D721Med (cell line): ENCODE measurements at places on chromosomes 11 and 22.

GRCh38 chr11:134385171-134385570, 26.9 kb downstream of the B3GAT1 start:
- no peak for DNase-seq

- no peak for DNase-seq
These were observed 322.8 kb downstream of the GUCY1A2 start for GRCh38 chr11:106695506-106695905.

DNA sequence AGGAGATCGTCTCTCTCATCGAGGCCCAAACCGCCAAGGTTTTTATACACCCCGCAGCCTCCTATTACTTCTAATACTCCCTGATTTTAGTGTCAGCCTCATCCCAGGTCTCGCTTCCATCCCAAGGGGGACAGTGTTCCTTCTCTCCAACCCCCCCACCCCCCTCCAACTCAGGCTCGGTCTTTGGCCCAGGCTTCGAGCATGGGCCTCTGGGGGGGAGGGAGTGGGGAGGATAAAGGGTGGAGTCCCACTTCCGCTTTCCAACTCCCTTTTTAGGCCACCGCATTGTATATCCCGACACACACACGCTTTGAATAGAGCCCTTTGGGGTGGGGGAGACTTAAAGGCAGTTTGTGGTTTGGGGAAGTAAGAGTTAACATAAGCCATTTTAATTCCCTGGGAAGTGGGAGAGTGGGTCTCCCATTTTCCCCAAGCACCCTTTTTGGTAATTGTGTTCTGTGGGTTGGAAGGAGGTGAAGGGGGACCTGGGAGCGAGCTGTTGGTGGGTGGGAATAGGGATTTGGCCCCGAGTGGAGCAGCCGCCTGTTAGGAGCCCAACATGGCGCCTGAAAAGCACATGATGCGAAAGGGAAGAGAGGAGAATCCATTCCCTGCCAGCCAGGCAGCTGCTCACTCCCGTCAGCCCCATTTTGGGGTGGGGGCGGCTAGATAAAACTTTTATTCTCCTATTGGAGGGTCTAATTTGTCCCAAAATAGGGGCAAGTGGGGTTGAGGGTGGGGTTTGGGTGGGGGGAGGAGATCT, 844 bp downstream of the PCF11 start:
- DNase-seq = no peak

DNA sequence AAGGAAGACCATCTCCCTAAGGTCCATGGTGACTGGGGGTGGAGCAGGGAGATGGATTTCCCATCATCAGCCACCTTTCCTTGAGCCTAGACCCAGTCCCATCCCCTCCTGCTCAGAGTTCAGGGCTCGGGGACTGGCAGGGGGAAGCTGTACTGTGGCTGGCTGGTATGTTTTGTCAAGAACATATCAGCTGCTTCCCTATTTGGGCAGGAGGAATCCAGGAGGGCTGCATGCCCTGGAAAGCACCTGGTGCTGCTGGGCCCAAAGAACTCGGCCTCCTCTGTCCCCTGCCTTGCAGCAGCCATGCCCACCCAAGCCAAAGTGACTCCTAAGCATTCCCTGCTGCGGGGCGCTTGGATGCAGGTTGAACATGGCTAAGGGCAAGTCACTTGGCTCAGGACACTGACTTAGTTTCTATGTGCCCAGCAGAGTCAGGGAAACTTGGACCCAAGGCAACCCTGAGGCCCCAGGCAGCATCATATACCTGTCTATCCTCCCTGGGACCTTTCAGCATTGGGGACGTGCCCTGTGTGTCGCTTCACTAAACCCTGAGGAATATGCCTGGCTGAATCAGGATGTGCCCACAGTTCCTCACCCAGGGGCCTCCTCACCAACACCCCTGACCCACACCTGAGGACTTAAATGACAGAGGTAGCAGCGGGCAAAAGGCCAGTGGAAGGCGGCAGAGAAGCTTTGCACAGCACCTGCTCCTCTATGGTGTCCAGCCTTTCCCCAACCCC, 43.1 kb downstream of the BUD13 start:
- DNase-seq = no peak

GRCh38 chr22:45574069-45574703, 71.5 kb downstream of the FBLN1 start:
- no peak for DNase-seq

DNA sequence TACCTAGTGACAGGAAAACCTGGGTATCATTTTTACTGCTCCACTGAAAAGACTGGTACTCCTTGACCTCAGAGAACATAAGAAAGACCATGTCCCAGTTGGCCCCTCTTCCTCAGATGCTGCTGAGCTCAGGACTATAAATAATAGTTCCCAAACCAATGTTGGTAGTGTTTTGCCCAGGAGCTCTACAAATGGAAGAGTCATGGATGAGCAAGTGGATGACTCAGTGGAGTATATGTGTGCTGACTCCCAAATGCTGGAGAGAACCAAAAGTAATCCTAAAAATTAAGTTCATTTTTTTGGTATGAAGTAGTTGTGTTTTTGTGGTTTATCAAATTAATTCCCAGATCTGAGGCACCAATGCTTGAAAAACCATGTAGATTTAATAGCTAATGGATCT, 482.0 kb downstream of the KCNA4 start:
- DNase-seq = no peak

DNA sequence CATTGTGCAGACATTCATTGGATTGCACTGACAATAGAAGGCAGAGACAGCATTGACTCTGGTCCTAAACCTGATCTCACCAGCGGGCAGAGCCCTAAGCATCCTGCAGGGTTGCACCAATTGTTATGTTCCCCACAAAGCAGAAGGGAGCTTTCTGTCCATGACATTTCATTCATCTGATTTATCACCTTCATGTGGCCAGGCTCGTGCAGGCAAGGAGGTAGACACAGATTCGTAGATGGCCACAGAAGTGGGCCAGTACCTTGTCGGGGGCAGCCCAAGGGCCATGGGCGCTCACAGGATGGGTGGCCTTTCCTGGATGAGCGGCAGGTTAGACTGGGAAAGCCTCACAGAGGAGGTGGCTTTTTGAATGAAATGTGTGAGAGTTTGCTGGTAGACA, 2.9 kb downstream of the TSKU start:
- DNase-seq = no peak

- no peak for DNase-seq
These were observed 2.5 kb downstream of the SLC22A25 start for GRCh38 chr11:63240791-63241379.
